ENCODE measurements at places on chromosomes 5 and 9. TPM values are rescaled to one million over a fixed set of nuclear protein-coding genes. Genes with fewer than 3 reads are reported as not detected.

Gene GLRA1
- polyA plus RNA-seq: not detected

Gene SYK
- polyA plus RNA-seq: 74.3 TPM

Gene FBXL7
- 0.04 TPM for polyA plus RNA-seq

Gene TRPM6
- 0.34 TPM for polyA plus RNA-seq

Gene SLCO6A1
- polyA plus RNA-seq: not detected

Gene MYMK
- not detected for polyA plus RNA-seq

DNA sequence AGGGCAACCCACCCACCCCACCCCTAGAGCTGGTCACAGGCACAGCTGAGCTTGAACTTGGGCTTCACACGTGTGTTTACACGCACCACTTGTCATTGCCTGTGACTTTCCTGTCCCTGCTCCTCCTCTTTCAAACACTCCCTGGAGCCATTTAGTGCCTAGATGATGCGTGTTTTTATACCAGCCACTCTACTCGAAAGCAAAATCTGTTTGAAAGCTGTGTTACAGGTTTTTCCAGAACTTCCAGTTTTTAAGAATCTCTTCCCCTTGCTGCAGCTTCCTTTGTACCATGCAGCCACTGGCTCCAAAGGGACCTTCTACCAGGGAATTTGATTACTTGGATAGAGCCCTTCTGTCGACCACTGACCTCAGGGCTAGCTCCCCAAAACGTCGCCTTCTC lies 78.8 kb upstream of the SPRY4 start:
- DNase-seq: no peak

DNA sequence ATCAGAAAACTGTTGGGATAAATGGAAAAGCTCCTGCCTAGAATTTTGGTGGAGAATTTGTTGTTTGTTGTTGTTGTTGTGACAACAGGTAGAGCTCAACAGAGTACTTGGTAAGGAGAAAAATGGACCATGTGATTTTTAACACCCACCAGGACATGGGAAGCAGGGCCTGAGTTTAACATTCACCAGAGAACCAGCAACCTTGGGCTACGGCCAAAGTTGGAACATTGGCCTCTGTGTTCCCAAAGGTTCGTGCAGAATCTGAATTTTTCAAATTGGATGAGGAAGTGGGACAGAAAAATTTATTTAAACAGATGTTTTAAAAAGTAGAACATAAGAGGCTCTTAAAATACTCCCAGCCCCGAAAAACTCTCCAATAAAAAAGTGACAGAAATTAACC lies 127.0 kb downstream of the GNA14 start:
- no peak for DNase-seq

DNA sequence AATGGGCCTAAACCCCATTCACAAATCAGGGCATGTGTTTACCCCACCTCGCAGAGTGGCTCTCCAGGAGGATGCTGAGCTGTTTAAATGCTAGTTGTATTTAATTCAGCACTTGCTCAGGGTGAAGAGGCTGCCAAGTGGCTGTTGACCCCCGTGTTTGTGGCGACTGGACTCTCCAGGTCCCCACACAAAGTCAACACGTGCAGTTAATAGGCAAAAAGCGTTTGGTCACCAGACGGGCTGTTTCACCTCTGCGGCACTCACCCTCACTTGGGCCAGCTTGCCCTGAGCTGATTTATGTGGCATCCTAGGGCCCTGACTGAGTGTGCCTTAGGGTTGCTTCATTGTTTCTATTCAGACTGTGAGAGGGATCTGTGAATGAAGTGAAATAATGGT lies 152.3 kb downstream of the GAS1 start:
- DNase-seq: no peak

- DNase-seq: no peak
These were observed 190.0 kb downstream of the FANCC start for GRCh38 chr9:95127249-95128176.

DNA sequence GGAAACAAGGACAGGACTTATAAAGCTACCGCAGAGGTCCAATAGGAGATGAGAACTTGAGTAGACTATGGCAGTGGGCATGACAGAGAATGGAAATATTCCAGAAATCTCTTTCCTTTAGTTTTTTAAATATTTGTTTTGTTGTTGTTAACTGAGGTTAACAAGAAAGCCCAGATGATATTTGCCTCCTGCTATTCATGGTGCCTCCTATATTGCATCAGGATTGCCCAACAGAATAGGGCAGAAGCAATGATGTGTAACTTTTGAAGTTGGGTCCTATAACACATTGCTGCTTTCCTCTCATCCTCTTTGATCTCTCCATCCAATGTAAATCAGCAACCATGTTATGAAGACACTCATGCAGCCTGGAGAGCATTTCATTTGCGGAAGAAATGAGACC lies 42.8 kb downstream of the PDE4D start:
- DNase-seq: no peak

DNA sequence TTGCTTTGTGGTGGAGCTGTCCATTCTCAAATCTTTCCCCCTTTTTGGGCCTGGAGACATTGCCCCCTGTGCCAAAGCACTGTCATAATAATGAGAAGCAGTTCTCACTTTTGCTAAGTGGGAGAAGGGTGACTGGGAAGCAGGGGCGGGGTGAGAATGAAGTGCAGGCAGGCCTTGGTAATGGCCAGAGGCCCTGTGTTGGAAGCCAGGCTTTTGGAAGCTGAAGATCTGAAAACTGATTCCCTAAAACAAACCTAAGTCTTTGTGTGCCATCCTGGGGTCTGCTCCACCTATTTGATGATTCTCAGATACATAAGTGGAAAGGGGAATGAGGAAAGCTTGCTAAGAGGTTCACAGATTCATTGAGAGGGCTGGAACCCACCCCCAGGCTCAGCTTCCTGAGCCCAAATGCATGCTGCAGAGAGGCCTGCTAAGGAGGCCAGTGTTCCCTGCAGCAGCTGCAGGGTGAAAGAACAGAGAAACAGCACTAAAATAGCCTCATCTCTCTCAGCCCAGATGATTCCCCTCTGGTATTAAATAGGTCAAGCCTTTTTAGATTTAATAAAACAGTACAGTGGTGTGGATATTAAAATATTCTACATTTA lies 75.0 kb downstream of the NSG2 start:
- DNase-seq: no peak

DNA sequence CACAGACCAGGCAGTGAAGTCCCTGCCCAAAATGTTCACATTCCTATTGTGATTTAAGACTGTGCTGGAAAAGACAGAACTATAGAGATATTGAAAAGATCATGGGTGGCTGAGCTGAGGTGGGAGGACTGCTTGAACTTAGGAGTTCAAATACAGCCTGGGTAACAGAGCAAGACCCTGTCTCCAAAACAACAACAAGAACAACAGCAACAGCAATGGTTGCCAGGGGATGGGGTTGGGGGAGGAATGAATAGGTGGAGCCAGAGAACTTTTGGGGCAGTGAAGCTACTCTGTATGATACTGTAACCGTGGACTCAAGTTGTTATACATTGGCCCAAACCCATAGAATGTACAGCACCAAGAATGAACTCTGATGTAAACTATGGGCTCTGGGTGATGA lies 88.2 kb downstream of the DCP2 start:
- DNase-seq: no peak
